Stimulated activated CD8-positive, alpha-beta memory T cell treated with anti-CD3 and anti-CD28 coated beads, Interleukin-7, amount 100 ng/mL, for 1 hour (primary cell): ENCODE measurements at places on chromosomes 11 and 22.

- no peak for DNase-seq
These were observed 21.2 kb downstream of the TBRG1 start for GRCh38 chr11:124643605-124644425.

GRCh38 chr11:19597876-19598275 is 114.8 kb upstream of the NAV2 start:
- no peak for DNase-seq

DNA sequence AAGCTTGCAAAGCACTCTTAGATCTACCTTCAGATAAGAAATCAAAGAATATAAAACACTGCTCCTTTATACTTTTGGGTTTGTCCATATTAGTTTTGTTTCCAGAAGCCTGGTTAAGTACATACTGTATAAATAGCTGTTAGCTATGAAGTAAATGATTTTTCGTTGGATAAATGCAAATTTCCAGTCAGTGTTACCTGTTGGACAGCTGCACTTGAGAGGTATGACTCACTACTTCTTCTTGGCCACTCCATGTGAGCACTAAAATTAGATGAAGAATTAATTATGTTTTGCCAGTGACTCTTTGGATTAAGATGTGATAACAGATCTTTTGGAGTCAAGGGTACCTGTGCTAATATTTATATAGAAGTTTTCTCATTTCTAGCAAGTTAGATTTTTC is 9.5 kb upstream of the TSG101 start:
- no peak for DNase-seq

GRCh38 chr22:48796310-48797015 is 1031.2 kb downstream of the BRD1 start:
- no peak for DNase-seq

DNA sequence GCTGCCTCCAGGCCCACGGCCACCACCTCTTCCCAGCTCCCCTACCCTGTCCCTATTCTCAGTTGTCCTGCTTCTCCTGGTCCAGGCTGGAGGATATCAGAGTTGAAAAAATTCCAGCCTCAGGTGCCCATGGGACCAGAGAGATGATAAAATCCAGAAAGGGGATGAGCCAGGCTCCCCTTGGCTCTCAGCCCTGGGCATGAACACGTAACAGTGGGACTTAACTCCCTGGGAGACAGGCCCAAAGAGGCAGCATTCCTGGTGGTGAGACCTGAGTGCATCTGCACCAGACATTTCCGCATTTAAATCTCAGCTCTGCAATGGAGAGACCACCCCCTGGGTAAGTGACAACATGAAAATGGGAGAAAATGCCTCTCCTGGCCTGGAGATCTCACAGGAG is 10.4 kb upstream of the SLC39A13 start:
- DNase-seq = no peak

DNA sequence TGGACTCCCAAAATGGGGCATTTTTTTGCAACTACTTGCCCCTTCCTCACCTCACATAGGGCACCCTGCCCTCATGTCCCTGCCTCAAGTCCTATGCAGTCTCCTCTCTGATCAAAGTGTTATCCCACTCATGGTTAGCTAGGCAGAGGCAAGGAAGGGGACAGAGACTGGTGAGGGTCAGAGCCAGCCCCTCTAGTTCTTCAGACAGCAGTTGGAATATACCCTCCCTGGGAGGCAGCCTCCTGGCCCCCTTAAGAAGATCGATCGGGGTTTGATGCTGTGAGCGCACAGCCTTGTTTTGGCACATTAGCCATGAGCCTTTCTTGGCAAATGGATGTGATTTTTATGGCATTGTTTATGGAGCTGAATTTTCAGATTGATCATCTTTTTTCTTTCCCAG is 436.9 kb downstream of the BUD13 start:
- DNase-seq = no peak

GRCh38 chr11:20177136-20177535 is 16.9 kb upstream of the DBX1 start:
- no peak for DNase-seq

DNA sequence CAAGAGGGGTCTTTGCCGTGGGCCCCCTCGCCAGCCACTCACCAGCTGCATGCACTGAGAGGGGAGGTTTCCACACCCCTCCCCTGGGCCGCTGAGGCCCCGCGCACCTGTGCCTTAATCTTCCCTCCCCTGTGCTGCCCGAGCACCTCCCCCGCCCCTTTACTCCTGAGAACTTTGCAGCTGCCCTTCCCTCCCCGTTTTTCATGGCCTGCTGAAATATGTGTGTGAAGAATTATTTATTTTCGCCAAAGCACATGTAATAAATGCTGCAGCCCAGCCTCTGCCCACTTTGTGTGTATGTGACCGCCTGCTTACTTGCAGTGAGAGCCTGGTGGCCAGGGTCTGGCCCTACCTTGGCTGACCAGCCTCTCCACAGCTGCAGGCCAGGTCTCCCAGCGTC is 2.8 kb upstream of the CRACR2B start:
- DNase-seq = no peak

- DNase-seq = no peak
These were observed 130.5 kb downstream of the FAM76B start for GRCh38 chr11:95659088-95659487.

GRCh38 chr11:133726542-133726941 is 118.8 kb downstream of the SPATA19 start:
- DNase-seq = no peak
